Activated CD4-positive, alpha-beta memory T cell treated with anti-CD3 and anti-CD28 coated beads for 36 hours (primary cell): ENCODE measurements at places on chromosomes 6 and 20. TPM values are rescaled to one million over a fixed set of nuclear protein-coding genes. Genes with fewer than 3 reads are reported as not detected.
A peak's percentile ranks its signal among the peaks of the same experiment; 100 is the strongest.

DNA sequence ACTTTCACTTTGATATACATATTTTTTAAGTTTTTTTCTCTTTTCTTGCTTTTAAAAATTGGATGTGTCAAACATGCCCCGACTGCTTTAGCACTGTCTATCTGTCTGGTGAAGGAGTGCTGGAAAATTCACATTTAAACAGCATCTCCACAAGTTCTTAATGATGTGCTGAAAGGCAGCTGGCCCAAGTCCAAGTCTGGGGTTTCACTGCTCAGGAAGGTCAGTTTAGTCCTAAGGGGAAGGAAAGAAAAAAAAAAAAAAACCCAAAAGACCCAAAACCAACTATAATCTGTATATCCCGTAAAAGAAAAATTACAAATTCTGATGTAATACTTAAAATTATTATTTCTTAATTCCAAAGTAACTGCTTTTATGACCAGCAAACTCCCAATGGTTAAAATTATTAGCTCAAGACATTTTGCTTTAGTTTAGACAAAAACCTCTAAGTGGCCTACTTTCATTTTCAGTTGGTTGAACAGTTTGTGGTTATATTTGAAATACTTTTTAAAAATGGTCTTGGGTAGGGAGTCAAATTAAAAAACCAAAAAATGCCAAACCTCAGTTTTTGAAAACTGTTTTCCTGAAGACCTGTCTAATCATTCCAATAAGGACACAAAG, 79.5 kb upstream of the PREP start:
- DNase-seq = no peak
- H3K27ac ChIP-seq = peak overlapping the region; percentile 53
- peaks cover 27% of the 10 kb centered on the region for H3K4me1 ChIP-seq
- no peak overlapping the region for H3K4me3 ChIP-seq

- no peak overlapping the region for H3K27ac ChIP-seq
- no peaks in the 10 kb centered on the region for H3K36me3 ChIP-seq
- H3K27me3 ChIP-seq = no peaks in the 10 kb centered on the region
- H3K4me1 ChIP-seq = no peaks in the 10 kb centered on the region
These were observed 112.3 kb downstream of the CBLN4 start for GRCh38 chr20:55893031-55893430.

GRCh38 chr6:158897236-158897635, 78.1 kb upstream of the EZR start:
- no peaks in the 10 kb centered on the region for H3K36me3 ChIP-seq
- H3K27me3 ChIP-seq = no peaks in the 10 kb centered on the region
- H3K4me3 ChIP-seq = no peak overlapping the region
- no peaks in the 10 kb centered on the region for H3K4me1 ChIP-seq
- H3K27ac ChIP-seq = no peak overlapping the region
- DNase-seq = no peak

- H3K36me3 ChIP-seq = no peaks in the 10 kb centered on the region
- no peak overlapping the region for H3K4me3 ChIP-seq
- no peaks in the 10 kb centered on the region for H3K27me3 ChIP-seq
- peaks cover 18% of the 10 kb centered on the region for H3K4me1 ChIP-seq
- no peak overlapping the region for H3K27ac ChIP-seq
- DNase-seq = no peak
These were observed 73.1 kb upstream of the C20orf144 start for GRCh38 chr20:33589059-33589458.

DNA sequence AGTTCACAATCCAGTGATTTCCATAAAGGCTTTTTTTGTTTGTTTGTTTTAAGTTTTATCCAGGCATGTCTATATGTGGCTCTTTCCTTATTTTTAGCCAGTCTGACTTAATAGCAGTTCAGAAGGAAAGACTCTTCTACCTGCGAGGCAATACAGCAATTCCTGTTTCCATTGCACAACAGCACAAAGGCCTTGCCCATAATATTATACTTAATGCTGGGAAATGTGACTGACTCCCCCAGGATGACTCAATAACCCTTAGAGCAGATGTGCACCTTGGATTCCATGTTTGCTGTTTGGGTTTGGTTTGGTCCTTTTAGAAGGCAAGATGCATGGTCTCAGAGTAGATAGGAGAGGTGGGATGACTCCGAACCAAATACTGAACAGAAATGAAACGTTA, 184.1 kb downstream of the MTFR2 start:
- no peaks in the 10 kb centered on the region for H3K27me3 ChIP-seq
- H3K4me3 ChIP-seq = no peak overlapping the region
- H3K36me3 ChIP-seq = no peaks in the 10 kb centered on the region

DNA sequence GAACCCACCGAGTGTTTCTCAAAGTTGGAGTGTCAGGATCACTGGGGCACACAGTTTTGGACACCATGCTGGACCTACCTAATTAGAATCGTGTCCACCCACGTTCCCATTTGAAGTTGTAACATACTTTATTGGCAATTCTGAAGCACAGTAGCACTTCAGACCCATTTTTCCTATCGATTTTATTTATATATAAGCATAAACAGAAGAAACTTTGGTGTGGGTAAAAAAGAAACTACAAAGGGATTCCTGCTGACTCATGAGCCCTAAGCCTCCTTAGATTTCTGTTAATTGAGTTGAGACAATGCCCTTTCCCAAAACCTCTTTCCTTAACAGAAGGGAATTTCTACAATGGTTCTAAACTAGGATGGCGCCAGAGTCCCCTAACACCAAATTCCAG, 398.0 kb downstream of the CDKAL1 start:
- H3K4me1 ChIP-seq = no peaks in the 10 kb centered on the region
- H3K36me3 ChIP-seq = peaks cover 12% of the 10 kb centered on the region
- DNase-seq = no peak
- no peak overlapping the region for H3K4me3 ChIP-seq
- H3K27me3 ChIP-seq = no peaks in the 10 kb centered on the region

- no peaks in the 10 kb centered on the region for H3K27me3 ChIP-seq
- no peak for DNase-seq
- peaks cover 34% of the 10 kb centered on the region for H3K4me1 ChIP-seq
- H3K36me3 ChIP-seq = peaks cover 8% of the 10 kb centered on the region
- no peak overlapping the region for H3K4me3 ChIP-seq
- H3K27ac ChIP-seq = no peak overlapping the region
These were observed 30.7 kb downstream of the CDK19 start for GRCh38 chr6:110784610-110784979.

DNA sequence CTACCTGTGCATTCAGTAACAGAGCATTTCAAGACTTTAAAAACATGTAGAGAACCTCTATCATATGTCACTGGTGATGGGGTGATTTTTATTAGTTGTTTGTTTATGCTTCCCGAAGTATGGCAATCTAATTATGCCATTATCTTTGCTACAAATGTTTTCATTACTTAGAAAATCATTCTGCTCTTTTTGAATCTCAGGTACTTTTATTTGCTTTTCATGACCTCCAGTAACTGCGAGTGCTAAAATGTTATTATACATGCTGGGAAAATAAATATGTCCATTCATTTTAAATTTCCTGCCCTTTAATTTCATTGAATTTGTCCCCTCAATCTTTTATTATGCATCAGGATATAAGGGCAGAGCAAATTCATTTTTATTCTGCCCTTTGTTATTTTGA, 515.7 kb downstream of the NKAIN2 start:
- no peak overlapping the region for H3K27ac ChIP-seq
- no peaks in the 10 kb centered on the region for H3K27me3 ChIP-seq
- no peaks in the 10 kb centered on the region for H3K36me3 ChIP-seq
- DNase-seq = no peak

- peaks cover 5% of the 10 kb centered on the region for H3K27me3 ChIP-seq
- no peaks in the 10 kb centered on the region for H3K36me3 ChIP-seq
- H3K4me1 ChIP-seq = no peaks in the 10 kb centered on the region
These were observed 112.2 kb upstream of the TNFAIP3 start for GRCh38 chr6:137754866-137755265.

DNA sequence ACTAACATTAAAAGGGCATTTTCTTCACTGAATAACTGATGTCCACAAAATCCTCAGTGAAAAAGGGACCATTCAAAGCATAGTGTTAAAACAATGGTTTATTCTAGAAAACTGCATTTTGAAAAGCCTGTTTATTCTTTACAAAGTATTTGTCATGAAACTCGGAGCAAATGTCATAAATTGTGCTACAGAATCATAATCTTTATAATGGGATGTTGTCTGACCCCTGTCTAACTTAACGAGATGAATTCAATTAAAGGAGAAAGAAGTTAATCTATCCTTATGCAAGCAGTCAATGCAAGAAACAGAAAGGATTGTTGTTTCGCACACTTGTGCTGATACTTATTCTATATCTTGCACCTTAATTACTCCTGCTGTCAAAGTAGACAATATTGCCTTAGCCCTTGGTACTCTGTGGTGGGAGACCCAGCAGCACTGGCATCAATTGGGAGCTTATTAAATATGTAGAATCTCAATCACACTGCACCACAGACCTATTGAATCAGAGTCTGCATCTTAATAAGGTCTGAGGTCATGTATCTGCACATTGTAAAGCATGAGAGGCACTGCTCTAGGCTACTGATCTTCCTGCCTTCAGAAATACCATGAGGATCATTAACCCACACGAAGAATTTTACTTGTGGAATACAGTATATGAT, 708.3 kb downstream of the HDGFL1 start:
- no peaks in the 10 kb centered on the region for H3K4me1 ChIP-seq
- no peak overlapping the region for H3K27ac ChIP-seq
- H3K36me3 ChIP-seq = no peaks in the 10 kb centered on the region

- no peaks in the 10 kb centered on the region for H3K36me3 ChIP-seq
- H3K4me1 ChIP-seq = peaks cover 4% of the 10 kb centered on the region
- H3K27ac ChIP-seq = no peak overlapping the region
These were observed 297.4 kb downstream of the QKI start for GRCh38 chr6:163711615-163712565.

DNA sequence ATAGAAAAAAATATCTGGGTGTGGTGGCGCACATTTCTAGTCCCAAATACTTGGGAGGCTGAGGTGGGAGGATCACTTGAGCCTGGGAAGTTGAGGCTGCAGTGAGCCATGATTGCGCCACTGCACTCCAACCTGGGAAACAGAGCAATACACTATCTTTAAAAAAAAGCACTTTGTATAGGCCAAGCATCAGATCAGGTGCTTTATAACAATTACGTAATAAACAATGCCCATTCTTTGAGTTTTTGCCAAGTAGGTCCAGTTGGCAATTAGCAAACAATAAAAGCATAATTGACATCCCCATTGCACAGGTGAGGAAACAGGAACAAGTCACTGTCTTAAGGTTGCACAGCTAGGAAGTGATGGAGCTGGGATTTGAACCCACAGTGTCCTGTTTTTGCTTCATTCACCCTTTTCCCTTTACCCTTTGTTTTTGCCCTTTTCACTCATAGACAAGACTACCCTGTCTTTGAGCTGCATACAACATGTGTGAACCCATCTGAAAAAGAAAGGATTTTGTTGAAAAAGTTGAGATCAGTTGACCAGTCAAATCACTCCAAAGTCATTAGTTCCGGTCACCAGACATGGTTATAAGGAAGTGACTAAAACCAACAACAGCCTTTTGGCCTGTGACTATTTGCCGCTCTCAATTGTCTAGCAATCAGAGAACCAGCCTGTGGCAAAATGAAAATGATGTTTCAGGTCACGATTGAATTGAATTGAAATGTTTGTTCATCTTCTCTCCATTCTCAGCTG, 303.6 kb downstream of the TFAP2C start:
- H3K4me3 ChIP-seq = no peak overlapping the region
- H3K36me3 ChIP-seq = no peaks in the 10 kb centered on the region
- H3K27ac ChIP-seq = no peak overlapping the region
- H3K4me1 ChIP-seq = no peaks in the 10 kb centered on the region

DNA sequence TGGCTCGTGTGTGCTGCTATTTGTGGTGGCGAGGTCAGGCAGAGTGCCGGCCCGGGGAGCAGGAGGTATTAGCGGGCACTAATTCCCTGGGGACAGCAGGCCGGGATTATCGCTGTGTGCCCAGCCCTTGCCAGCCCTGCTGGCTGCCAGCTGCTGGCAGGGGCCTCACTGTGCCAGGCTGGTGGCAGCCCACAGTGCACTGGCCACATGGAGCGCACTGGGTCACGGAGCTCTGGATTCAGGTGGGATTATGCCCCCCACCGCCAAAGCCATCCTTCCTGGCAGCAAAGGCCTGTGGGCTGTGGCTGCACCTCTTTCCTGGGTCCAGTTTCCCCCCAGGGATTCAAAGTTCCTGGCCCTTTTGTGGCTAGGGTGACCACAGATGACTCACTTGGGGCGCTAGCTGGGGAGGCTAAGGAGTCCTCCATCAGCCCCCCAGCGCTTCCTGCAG, 59.7 kb downstream of the YTHDF1 start:
- H3K4me1 ChIP-seq = no peaks in the 10 kb centered on the region
- H3K4me3 ChIP-seq = no peak overlapping the region
- no peak for DNase-seq
- H3K36me3 ChIP-seq = no peaks in the 10 kb centered on the region
- H3K27me3 ChIP-seq = peaks cover 15% of the 10 kb centered on the region
- no peak overlapping the region for H3K27ac ChIP-seq

DNA sequence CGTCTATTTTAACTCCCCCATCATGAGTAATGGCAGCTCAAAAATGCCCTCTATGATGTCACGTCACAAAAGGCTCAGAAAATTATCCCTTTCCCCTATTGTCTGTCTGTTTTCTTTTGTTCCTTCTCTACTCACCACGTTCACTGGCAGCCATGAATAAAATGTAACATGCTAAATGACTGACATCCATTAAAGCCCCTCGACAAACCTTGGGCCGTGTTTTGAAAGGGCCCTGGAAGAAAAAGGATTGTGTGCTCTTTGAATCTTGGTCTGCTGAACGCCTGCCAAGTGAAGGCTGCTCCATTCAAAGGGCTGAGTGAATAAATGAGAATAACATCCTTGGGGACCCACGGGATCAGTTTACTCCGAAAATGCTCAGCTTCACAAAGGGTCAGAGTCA, 118.7 kb downstream of the RPS12 start:
- peaks cover 24% of the 10 kb centered on the region for H3K27me3 ChIP-seq
- no peak overlapping the region for H3K4me3 ChIP-seq
- no peak for DNase-seq
- H3K36me3 ChIP-seq = no peaks in the 10 kb centered on the region
- H3K4me1 ChIP-seq = no peaks in the 10 kb centered on the region
- H3K27ac ChIP-seq = no peak overlapping the region

- no peaks in the 10 kb centered on the region for H3K36me3 ChIP-seq
- peak; percentile 22 for DNase-seq
- H3K4me1 ChIP-seq = peaks cover 6% of the 10 kb centered on the region
- no peak overlapping the region for H3K27ac ChIP-seq
These were observed 32.8 kb upstream of the POPDC3 start for GRCh38 chr6:105212587-105212986.

GRCh38 chr6:137227871-137228302, 8.7 kb upstream of the IFNGR1 start:
- peaks cover 4% of the 10 kb centered on the region for H3K27me3 ChIP-seq
- H3K4me1 ChIP-seq = peaks cover 57% of the 10 kb centered on the region
- no peak overlapping the region for H3K27ac ChIP-seq
- no peaks in the 10 kb centered on the region for H3K36me3 ChIP-seq
- DNase-seq = no peak
- no peak overlapping the region for H3K4me3 ChIP-seq

GRCh38 chr20:33789109-33789857, 21.9 kb upstream of the CHMP4B start:
- no peaks in the 10 kb centered on the region for H3K27me3 ChIP-seq
- H3K36me3 ChIP-seq = peaks cover 9% of the 10 kb centered on the region
- H3K27ac ChIP-seq = no peak overlapping the region
- no peak for DNase-seq
- H3K4me1 ChIP-seq = peaks cover 14% of the 10 kb centered on the region
- H3K4me3 ChIP-seq = no peak overlapping the region

Gene ACOT13
- 33.7 TPM for total RNA-seq

Gene GMPR
- 0.68 TPM for total RNA-seq

Gene TCP11
- total RNA-seq = not detected

Gene MUC21
- total RNA-seq = not detected

Gene SNPH
- total RNA-seq = 4.3 TPM

Gene KIFC1
- total RNA-seq = 94.6 TPM

Gene OPN5
- not detected for total RNA-seq

Gene RHAG
- total RNA-seq = not detected

Gene UFL1
- 29.7 TPM for total RNA-seq

Gene MEI4
- not detected for total RNA-seq

Gene WFDC12
- total RNA-seq = not detected

Gene KCNG1
- 1.6 TPM for total RNA-seq

Gene BPIFA1
- total RNA-seq = not detected
